ENCODE measurements at places on chromosomes 1 and 21.

DNA sequence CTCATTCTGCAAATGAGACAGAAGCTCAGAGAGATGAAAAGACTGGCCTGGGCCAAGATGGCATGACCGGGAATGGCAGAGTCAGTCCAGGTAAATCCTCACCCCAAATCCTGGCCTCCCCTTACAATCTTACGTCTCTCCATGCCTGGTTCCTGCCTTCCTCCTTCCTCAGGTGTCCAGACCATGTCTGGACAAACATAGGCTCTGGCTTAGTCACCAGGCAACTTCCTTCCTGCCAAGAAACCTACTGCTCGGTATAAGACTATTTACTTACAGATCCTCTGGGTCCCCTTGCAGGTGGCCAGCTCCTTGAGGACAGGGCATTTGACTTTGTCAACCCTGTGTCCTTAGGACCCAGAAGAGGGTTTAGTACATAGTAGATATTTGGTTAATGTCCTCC, 69.4 kb upstream of the ROR1 start:
- DNase-seq: peak; percentile 63

GRCh38 chr1:43510621-43511020, 20.1 kb upstream of the PTPRF start:
- DNase-seq: no peak

DNA sequence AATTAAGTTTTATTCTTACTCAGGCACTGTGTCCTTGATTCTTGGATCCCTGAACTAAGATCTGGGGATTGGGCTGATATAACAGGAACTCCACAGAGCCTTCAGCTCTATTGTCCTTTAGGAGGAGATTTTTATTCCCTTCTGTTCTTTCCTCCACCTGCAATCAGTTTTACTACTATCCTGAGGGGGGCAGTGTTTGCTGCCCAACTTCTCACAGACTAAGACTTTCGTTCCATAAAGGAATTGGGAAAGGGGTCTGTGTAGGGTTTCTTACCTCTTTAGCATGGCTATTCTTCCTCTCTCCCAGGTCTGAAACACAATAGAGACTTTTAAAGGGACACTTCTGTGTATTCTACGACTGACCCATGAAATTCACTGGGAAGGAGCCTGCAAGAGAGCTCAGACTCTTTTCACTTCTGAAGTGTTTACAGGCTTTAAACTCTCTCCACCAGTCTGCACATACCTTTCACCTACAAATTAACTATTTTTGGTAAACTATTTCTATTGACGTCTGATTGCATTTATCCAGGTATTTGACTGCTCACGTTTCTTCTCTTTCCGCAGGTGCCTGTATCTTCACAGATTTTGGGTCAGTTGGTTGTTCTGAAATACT, 103.3 kb upstream of the DEPDC1 start:
- DNase-seq: peak; percentile 8

DNA sequence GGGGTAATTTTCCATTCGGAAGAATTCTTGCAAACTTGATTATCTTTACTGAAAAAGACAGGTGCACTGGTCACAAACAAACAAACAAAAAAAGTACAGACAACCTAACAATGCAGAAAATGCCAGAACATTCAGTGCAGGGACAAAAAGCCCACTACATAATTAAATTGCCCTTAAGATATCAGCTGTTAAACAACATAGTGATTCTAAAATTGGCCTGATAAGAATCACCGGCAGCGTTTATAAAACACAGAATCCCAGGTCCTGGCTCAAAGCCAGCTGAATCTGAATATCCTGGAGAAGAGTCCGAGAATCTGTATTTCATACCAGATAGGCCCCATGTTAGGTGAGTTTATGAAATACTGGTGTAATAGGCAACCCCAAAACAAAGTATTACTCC, 6.1 kb downstream of the PLPP3 start:
- DNase-seq: no peak

DNA sequence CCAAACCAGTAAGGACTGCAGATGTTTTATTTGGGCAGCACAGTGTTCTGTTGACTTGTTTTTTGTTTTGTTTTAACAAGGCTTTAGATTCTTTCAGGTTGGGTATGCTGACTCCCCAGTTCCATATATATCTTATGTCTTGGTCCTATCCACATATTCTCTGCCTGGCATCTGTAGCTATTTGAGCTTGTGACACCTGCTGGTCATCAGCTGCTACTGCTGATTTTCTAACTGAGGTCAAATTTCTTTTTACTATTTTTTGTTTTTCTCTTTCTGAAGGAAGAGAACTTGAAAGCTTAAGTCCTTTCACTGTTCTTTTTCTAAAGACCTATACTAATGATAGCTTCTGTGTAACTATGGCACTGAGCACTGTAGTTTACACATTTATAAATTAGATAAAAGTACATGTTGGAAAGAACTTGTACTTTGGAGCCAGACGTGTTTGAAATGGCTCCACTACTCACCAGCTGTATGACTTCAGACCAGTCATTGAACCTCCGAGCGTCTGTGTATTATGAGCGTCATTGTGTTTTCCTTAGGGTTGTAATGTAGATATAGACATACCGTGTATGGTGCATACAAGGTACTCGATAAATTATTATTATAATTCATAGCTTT, 109.4 kb downstream of the NRDC start:
- DNase-seq: peak; percentile 44

GRCh38 chr1:85465786-85466134, 801 bp upstream of the DDAH1 start:
- DNase-seq: no peak

GRCh38 chr1:17895401-17895800, 140.3 kb downstream of the ACTL8 start:
- DNase-seq: no peak

- no peak for DNase-seq
These were observed 174.1 kb downstream of the FOXD2 start for GRCh38 chr1:47611992-47612391.

DNA sequence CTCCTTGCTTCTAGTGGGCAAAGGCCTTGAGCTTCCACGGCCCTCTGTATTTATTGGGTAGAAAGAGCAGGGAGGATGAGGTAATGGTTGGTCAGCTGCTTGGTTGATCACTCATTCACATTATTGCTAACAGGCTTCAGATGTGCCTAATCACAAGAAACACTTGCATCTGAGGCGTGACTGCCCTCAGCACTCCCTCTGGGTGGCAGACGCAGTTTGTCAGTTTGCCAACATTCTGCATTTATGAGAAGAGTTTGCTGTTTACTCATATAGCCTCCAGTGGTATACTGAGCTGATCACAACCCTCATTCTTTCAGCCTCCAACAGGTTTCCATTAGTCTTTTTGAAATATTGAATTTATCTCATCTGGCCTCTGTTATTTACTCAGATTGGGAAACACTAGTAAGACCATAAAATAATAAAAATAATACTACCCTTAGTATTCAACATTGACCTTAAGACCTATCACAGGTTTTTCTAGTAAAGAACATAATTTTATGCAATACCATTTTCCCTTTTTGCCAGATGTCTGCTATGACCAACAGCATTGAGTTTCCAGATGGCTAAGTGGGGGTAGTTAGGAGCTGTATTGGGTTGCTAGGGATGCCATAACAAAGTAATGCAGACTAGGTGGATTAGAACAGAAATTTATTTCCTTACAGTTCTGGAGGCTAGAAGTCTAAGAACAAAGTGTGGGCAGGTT, 53.3 kb downstream of the PTGFR start:
- DNase-seq: no peak

DNA sequence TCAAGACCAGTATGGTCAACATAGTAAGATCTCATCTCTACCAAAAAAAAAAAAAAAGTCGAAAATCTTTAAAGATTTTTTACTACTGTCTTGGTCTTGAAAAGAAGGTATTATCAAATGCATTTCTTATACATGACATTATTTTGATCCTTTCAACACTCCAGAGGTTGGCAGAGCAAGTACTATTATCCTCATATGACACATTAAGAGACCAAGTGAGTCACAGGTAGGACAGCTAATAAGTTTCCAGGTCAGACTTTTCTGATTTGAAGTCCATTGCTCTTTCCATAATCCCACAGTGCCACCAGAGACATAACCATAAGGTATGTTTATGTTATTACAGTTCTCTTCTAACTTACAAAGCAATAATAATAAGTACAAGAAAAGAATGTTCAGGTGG, 15.2 kb downstream of the DBT start:
- no peak for DNase-seq

GRCh38 chr1:172269644-172270043, 150.8 kb upstream of the C1orf105 start:
- DNase-seq: no peak

DNA sequence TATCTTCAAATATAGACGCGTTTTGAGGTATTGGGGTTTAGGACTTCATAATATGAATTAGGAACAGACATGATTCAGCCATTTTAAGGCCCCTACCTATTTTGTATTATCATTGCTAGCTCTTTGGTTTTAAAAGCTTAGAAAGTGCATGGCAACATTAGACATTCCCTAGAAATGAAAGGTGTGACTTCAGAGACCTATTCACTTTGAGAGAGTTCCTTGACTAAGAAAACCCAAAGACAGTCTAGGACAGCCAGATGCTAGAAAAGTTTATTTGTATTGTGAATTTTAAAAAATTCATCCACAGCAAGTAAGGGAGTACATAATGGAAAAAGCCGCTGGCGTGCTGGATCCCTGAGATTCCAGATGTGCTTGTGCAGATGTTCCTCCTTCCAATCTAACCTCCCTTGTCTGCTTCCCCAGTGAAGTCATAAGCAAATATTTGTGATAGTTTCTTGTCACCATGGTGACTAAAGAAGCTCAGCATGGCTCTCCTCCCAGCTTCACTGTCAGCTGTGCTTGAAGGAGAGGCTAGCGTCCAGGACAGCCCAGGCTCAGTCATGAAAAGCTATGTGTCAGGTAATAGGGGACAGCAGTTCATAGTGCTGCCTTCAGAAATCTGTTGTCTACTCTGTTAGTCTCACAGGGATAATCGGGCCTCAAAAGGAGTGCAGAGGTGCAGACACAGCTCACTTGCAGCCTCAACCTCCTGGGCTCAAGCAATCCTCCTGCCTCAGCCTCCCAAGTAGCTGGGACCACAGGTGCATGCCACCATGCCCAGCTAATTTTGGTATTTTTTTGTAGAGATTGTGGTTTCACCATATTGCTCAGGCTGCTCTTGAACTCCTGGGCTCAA, 34.8 kb downstream of the KPNA6 start:
- no peak for DNase-seq

- no peak for DNase-seq
These were observed 2.3 kb upstream of the CTNNBIP1 start for GRCh38 chr1:9912264-9912936.

GRCh38 chr1:232687304-232687703, 57.4 kb upstream of the SIPA1L2 start:
- no peak for DNase-seq

DNA sequence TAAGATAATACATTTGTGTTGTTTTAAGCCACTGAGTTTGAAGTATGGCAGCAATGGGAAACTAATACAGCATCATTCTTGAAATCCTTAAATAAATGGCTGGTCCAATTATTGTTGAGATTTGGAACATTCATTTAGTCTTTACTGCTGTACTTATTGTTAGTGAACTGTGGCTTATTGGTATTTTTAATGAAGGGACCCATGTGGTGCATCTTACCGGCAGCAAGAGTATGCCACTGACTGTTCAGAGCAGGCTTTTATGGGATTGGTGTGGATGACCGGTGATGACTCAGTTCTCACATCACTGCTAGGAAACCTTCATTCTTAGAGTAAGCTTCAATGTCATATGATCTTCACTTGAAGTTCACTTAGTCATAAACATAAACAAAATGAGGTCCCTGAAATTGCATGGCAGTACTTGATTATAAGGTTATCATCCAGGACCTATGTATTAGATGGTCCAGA, 31.5 kb downstream of the PRKAA2 start:
- peak; percentile 57 for DNase-seq

DNA sequence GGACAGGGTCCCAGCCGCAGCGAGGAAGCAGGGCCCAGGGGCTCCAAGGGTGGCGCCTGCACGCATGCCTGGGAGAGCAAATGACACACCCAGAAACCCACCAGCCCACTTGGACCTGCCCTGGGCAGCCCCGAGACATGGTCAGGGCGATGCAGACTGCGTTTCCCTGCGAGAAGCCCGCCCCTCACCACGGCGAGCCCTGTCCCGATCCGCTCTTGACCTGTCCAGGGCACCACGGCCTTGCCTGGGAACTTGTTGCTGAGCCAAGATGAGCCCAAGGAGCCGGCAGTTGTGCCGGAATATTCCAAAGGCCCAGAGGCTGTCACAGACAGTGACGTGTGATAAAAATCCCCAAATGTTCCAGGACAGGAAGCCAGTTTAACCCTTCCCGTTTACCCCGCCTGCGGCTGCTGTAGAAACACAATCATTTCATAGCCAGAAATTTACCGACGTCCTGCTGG, 78.1 kb downstream of the SIK1 start:
- peak; percentile 50 for DNase-seq

GRCh38 chr1:50488876-50489275, 65.6 kb upstream of the DMRTA2 start:
- DNase-seq: no peak

GRCh38 chr1:61182049-61182448, 99.7 kb downstream of the NFIA start:
- peak; percentile 48 for DNase-seq

DNA sequence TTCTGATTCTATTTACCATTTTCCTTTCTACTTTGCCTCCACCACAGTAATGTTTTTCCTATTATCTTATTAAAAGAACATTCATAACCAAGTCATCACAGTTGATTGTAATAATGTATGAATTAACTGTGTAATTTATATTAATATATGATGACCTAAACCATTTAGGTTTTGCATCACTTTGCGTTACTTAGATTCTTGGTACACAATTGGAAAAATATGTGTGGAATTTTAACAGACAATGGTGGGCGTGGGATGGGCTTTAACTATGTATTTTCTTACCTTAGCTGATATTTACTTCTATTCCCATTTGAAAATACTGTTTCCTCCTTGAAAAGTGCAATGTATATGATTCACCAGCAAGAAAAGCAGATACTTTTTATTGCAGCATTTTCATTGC, 3.6 kb downstream of the KRTAP21-3 start:
- DNase-seq: no peak

- no peak for DNase-seq
These were observed 79.0 kb downstream of the GTF2B start for GRCh38 chr1:88812366-88812765.

GRCh38 chr1:165531021-165531420, 12.8 kb upstream of the LRRC52 start:
- DNase-seq: no peak

DNA sequence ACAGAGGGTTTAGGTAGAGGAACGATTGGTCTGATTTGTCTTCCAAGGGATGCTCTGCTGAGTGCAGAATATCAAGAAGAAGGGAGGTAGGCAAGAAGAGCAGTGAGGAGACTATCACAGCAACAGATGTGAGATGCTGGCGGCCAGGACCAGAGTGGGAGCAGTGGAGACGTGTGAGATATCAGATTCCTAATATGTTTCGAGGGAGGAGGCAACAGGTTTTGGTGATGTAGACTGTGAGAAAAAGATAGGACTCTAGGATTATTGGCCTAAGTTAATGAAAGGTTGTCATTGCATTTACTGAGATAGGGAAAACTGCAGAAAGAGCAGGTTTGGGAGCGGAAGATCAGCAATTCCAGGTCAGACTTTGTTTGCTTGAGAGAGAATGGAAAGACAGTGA, 182.9 kb downstream of the FMN2 start:
- DNase-seq: no peak

- DNase-seq: no peak
These were observed 98.8 kb upstream of the ZBTB40 start for GRCh38 chr1:22352896-22353295.

- no peak for DNase-seq
These were observed 971 bp upstream of the RNF2 start for GRCh38 chr1:185044387-185044786.

GRCh38 chr1:183039985-183040447, 16.8 kb downstream of the LAMC1 start:
- DNase-seq: peak; percentile 87

GRCh38 chr1:179818743-179819173, 58.8 kb downstream of the TOR1AIP2 start:
- no peak for DNase-seq

GRCh38 chr21:46156378-46156645, 933 bp upstream of the FTCD start:
- DNase-seq: no peak
